Coronary artery (tissue), 2 donors: ENCODE measurements at places on chromosomes 4 and X.

GRCh38 chr4:183912585-183912984 is 7.5 kb downstream of the STOX2 start:
- DNase-seq, result no peak

DNA sequence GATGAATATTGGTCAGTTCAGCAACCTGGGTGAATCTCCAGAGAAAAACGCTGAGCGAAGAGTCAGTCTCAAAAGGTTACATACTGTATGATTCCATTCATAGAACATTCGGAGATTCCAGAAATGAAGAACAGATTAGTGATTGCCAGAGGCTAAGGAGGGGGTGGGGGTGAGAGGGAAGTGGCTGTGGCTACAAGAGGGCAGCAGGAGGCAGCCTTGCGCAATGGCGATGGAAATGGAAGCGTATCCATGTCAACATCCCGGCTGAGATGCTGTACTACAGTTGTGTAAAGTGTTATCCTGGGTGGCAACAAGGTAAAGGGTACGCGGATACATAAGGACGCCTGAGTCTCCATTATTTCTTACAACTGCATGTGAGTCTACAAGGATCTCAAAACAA is 18.0 kb downstream of the LYAR start:
- DNase-seq, result no peak

DNA sequence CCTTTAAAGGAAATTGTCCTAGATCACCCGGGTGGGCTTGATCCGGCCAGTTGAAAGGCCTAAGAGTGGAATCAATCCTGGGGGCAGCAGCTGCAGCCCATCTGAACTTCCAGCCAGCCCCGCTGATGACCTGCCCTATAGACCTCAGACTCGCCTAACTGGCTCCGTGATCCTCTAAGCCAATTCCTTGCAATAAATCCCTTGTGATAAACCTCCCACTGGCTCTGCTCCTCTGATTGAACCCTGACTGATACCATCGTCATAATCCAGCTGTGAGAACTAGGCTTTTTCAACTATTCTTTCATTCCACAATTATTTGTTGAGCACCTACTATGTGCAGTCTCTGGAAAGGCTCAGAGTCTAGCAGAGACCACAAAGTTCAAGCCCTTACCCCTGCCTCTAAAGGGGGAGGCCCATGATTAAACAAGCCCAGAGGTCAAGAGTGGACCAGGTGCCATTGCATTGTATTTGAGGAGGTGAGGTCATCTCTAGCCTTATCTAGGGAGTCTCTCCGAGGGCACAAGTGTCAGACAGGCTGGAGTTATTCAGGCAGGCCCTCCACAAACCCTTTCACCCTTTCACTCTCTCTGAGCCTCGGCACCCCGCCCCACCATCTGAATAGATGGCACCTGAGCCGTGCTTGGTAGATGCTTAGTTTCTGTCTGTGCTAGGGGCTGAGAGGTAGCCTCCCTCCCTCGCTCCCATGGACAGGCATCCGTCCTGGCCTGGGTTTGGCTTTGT is 20.5 kb upstream of the GPR78 start:
- DNase-seq, result no peak

GRCh38 chrX:30060718-30061117 is 154.6 kb upstream of the MAGEB2 start:
- DNase-seq, result no peak

- no peak for DNase-seq
Observed at GRCh38 chrX:38170556-38170955, 50.1 kb downstream of the SRPX start.

DNA sequence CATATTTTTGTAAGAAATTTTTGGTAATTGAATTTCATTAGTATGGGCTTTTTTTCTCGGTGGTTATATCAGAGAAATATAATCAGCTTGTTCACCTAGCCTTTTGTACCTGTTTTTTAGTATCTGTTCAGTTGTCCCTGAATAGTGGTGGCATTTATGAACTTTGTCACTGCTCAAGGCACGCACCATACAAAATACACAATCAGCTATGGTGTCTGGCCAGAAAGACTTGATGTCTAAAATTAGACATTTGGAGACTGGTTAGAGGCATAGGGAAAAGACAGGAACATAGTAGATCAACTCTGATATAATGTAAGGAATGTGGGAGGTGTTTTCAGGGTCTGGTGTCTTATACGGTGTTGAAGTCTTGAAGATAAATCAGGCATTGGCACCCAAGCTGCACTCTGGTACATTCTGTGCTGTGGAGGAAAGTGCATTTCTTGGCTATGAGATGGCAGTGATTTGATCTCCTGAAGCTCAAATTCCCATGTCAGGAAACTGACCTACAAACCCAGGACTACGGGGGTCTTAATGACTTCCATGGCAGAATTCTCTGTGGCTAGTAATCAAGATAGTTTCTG is 3.6 kb downstream of the ART3 start:
- no peak for DNase-seq

DNA sequence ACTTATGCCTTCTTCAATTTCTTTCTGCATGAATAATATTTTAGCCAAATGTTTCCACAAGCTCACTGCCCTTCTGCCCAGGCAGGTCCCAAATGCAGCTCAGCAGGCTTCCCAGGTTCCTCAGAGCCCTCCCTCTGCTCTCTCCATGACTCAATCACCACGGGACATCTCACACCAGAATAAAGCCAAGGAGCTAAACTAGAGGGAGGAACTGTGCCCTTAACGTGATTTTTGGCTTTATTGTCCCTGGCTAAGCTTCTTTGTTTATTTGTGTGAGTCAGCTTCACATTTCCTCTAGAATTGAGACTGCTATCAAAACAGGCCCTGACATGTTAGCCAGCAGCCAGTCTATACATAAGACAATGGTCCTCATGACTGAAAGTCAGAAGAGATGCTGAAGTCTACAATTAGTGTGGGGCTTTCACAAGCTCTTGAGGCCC is 186.4 kb upstream of the GALNT7 start:
- no peak for DNase-seq

DNA sequence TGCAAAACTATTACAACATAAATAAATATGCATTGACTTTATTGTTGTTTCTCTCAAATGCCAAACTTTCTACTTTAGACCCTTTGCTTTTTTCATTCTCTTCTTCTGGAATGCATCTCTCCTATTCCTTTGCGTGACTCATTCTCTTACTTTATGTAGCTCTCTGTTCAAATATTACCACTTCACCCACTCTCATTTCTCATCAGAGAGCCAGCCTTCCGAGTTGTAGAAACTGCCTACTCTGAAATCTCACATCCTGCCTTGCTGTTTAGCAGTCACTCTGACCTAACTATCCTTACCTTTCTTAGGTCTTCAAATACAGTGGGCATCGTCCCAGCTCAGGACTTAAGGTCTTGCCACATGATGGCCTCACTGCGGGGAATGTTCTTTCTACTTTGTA is 143.5 kb downstream of the GALNTL6 start:
- DNase-seq, result no peak

GRCh38 chr4:85498068-85498733 is 23.3 kb downstream of the ARHGAP24 start:
- no peak for DNase-seq

DNA sequence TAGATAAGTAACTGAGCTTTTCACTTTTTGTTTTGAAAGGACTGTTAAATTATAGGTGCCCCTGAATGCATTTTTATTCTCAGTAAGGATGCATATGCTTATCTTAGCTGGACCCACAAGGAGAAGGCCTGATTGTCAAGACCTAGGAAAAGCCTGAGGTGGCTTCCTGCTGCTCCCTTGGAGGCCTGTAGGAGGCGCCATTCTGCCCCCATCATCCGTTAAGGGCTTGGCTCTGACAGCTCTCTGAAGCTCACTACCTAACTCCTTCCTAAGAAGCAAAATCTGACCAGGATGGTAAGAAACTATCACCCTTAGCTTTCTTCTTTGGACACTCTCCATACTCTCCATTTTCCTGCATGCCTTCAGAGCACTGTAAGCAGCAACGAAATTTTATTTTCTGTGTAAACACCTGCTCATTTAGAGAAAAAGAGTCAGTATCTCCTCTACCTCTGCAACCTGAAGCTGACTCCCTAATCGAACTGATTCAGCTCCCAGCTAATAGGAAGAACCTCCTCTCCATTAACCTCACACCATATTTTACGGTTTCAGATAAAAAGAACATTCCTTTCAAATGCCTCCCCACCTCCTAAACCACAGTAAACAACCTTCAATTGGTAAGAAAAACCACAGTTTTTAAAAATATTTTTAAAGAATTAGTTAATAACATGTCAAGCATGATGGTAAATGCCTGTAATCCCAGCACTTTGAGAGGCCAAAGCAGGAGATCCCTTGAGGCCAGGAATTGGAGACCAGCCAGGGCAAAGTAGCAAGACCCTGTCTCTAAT is 73.4 kb upstream of the EDNRA start:
- no peak for DNase-seq

- DNase-seq, result peak; percentile 78
Observed at GRCh38 chr4:14841801-14842768, 160.2 kb upstream of the CPEB2 start.

DNA sequence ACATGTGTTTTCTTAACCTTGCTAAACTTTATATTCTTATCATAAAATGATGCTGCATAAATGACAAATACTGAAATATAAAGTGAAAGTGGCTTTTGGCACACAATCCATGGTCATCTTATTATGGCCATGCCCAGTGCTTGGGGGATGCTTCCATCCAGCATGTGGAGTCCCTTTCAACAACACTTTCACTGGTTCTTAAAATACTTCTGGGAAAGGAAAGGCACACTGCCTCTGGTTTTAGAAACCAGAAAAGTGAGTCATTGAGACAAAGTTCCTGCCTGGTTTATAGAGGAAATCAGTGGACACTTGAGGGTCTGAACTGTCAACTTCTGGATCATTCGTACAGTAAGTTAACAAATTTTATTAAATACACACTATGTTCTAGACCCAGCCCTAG is 248.0 kb upstream of the ADAMTS3 start:
- DNase-seq, result no peak

DNA sequence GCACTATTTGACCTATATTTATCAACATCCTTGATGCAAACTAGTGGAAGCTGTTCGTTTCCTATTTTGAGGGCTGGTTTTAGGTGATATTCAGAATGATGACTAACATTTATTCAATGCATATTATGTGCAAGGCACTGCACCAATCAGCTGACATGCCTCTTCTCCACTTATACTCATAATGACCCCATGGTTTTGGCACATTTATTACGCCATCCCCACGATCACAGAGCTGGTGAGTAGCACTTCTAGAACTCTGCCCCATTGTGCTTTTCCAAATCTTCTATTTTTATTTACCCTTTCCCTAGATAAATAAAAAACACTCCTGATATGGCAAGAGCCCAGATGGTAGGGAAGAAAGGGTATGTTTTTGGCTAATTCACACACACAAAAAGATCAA is 13.1 kb downstream of the SCML1 start:
- DNase-seq, result no peak

DNA sequence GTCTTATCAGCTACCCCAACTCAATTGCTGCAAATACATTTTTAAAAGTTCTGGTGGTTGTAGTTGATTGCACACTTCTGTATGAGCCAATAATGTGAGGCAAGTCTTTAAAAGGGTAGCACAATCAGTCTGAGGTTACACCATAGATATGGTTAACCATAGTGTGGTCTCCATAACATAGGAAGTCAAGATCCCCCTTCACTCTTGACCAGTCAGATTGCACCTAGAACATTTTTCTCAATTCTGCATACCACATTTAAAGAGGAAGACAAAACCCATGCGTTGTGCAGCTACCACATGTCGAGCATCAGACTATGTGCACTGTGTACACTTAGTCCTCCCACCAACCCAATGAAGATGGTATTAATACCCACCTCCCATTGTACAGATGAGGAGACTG is 26.5 kb upstream of the CYBB start:
- DNase-seq, result no peak

GRCh38 chr4:23333946-23334878 is 555.6 kb downstream of the PPARGC1A start:
- no peak for DNase-seq

DNA sequence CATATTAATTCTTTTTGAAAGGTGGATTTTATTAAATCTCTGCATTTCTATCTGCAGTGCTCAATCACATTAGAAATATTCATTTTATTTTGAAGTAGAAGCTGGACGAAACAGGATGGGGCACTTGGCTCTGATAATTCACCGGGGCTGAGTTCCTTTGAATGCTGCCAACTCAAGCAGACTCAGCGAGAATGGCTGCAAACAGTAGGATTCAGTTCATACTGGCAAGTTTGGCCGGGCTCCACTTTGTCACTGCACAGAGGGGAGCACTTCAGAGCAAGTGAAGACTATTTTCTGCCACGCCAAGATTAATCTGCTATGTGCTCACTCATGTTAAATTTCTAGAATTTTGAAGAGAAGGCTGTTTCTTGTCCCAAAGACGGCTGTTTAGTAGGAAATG is 30.7 kb upstream of the KLHL8 start:
- no peak for DNase-seq

DNA sequence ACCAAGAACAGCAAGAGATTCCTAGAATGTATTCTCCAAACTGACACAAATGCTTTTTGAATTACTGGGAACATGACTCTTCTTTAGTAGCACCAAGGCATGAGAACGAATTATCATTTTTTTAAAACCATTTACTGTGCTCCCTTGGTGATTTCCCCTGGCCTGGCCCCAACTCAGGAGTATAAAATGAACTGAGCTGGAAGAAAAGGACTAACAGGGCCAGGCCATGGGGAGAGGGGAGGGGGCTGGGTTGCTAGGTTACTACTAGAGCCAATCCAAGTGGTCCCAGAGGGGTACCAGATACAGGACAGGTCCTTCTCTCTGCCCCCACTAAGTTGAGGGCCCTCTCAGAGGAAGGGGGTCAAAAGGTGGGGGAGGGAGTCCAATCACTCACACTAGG is 23.1 kb downstream of the SASH3 start:
- DNase-seq, result no peak

DNA sequence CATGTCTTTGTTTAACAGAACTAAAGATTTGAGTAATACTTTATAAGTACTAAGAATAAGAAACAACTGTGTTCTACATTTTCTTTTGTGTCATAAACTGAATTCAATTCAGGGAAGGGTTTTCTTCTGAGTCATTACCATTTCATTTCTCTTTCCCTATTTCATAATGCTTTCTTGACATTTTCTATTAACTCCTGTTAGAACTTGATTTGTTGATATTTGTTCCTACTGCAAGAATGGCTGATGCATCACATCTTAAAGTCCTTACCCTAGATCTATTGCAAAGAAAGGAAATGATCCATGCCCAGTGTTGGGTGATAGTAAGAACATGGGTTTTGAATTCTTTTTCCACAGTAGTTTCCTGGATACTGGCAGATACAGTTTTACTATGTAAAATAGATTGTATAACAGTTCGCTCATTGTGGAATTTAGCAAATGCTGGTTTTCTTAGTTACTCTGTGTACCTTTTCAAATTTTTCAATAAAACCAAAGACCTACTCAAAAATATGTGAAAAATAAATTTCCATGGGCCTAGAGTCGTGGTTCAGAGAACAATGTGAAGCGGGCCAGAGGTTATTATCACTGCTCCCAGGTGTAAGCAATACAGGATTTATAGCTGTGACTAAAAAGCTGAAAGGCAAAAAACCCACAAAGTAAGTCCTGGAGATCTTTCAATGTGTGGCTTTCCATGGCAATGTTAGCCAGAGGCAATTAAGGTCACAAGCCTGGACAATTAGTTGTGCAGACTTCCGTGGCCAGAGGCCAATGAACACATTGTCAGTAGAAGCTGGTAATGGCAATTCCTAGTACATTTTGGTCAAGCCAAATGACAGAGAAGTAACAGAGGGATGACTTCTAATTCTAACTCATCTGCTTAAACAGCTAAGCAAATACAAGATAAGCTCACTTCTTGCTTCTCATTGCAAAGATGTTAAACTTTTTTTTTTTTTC is 127.3 kb upstream of the FAT4 start:
- no peak for DNase-seq
